NCI-H774 (cell line): ENCODE measurements at places on chromosomes 2 and 18.

GRCh38 chr2:177646791-177647190, 254.2 kb downstream of the AGPS start:
- no peak for DNase-seq

GRCh38 chr2:75582840-75583239, 22.1 kb upstream of the EVA1A start:
- DNase-seq: no peak

- DNase-seq: no peak
Measured at GRCh38 chr2:109422071-109422757, 191.6 kb downstream of the SEPTIN10 start.

GRCh38 chr2:120685066-120685973, 50.3 kb upstream of the GLI2 start:
- DNase-seq: no peak

GRCh38 chr2:20698916-20699613, 32.1 kb downstream of the GDF7 start:
- DNase-seq: no peak

- DNase-seq: no peak
Measured at GRCh38 chr18:73235491-73235890, 367.7 kb upstream of the NETO1 start.

DNA sequence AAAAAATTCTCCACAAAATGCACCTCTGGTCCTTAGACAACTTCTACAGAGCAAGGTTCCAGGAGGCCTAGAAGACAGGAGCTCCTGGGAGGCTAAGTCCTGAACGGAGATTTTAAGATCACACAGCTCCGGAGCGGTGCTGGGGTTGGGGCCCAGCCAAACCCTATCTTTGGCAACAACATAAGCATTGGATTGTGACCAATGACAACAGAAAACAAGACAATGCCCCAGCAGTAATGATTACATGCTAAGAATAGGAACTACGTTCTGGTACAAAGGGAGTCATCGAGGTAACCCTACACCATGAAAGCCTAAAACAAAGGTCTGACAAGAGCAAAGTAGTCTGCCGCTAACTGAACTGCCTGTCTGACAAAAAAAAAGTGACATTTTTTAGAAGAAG, 171.2 kb downstream of the CMPK2 start:
- no peak for DNase-seq
